Activated naive CD4-positive, alpha-beta T cell treated with anti-CD3 and anti-CD28 coated beads for 36 hours (primary cell): ENCODE measurements at places on chromosomes 7 and 10. TPM values are rescaled to one million over a fixed set of nuclear protein-coding genes. Genes with fewer than 3 reads are reported as not detected.

FANK1 gene
- total RNA-seq: 0.38 TPM

LRIT1 gene
- total RNA-seq: not detected

RNLS gene
- total RNA-seq: 4.4 TPM

ZP3 gene
- 32.6 TPM for total RNA-seq

TRIM50 gene
- not detected for total RNA-seq

ZDHHC16 gene
- total RNA-seq: 20.7 TPM

PRR15 gene
- total RNA-seq: not detected

PKD2L1 gene
- not detected for total RNA-seq

ANKRD26 gene
- total RNA-seq: 4.6 TPM

CYP26C1 gene
- not detected for total RNA-seq

PRRT4 gene
- total RNA-seq: 0.40 TPM

TTYH3 gene
- 20.7 TPM for total RNA-seq

MMP21 gene
- total RNA-seq: not detected

ANXA7 gene
- 134 TPM for total RNA-seq

FXYD4 gene
- total RNA-seq: not detected

HYAL4 gene
- total RNA-seq: not detected

KMT2E gene
- total RNA-seq: 63.4 TPM

SLC18A3 gene
- total RNA-seq: not detected

CPEB3 gene
- total RNA-seq: 1.3 TPM

PILRA gene
- total RNA-seq: 0.29 TPM

SP8 gene
- 0.07 TPM for total RNA-seq

HTRA1 gene
- not detected for total RNA-seq

AHR gene
- total RNA-seq: 24.5 TPM

TLL2 gene
- total RNA-seq: 0.07 TPM

CNTNAP2 gene
- total RNA-seq: 0.14 TPM

UCMA gene
- not detected for total RNA-seq

ODAD2 gene
- 0.55 TPM for total RNA-seq

LRRD1 gene
- total RNA-seq: not detected

R3HCC1L gene
- 13.4 TPM for total RNA-seq

EPO gene
- not detected for total RNA-seq

LRRC4 gene
- total RNA-seq: 1.3 TPM

ASAH2 gene
- total RNA-seq: 4.1 TPM

SLC4A2 gene
- 29.7 TPM for total RNA-seq

NUB1 gene
- total RNA-seq: 50.3 TPM

COL28A1 gene
- not detected for total RNA-seq
